ENCODE measurements at places on chromosomes 2 and 18.
A peak's percentile ranks its signal among the peaks of the same experiment; 100 is the strongest.

DNA sequence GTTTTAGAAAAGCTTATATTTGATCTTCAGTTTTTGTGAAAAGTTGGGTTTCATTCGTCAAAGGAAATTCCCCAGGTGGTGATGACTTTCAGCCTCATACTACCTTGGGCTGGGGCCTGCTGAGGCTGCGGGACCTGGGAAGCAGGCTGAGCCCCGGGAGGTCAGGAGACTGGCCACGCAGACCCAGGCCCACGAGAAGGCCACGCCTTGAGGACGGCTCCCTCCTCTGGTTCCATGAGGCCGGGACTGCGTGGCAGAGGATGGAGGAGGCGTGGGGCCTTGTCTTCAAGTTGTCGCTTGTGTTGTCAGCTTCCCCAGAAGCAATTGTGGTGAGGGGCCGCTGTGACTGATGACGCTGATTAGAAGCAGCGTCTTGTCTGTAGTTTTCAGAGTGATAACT is 11.8 kb downstream of the CNDP2 start:
- H3K27ac ChIP-seq: no peak overlapping the region
- peaks cover 6% of the 10 kb centered on the region for H3K4me1 ChIP-seq
- peak; percentile 18 for DNase-seq
- peaks cover 97% of the 10 kb centered on the region for H3K36me3 ChIP-seq

DNA sequence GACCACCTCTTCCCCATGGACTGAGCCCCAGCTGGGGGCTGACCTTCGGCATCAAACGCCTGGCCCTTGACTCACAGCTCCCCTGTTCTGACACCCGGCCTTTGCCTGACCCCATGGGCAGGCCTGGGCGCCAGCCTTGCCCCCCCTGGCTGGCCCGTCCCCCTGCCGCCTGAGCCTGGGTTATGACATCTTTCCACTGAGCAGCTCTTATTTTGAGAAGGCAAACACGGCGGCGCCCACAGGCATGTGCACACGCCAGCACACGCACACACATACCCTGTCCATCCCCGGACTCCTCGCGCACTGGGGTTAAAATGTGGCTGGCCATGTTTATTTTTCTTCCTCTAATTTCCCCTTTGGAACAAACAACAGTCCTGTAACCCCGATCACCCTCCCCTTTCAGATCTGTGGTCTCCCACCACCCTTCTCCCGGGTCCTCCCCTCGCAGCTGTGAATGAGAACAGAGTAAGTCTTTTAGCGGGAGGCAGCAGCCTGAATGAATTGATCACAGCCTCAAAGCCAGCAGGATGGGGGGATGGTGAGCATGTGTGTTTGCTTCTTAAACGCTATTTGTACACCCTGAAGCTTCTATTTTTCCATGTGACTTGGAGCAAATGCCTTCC is 11.8 kb upstream of the ATOH8 start:
- H3K27ac ChIP-seq: peak overlapping the region; percentile 86
- H3K27me3 ChIP-seq: no peaks in the 10 kb centered on the region
- peaks cover 70% of the 10 kb centered on the region for H3K4me1 ChIP-seq
- no peaks in the 10 kb centered on the region for H3K36me3 ChIP-seq
- peak; percentile 68 for DNase-seq
- H3K4me3 ChIP-seq: no peak overlapping the region

GRCh38 chr2:127400533-127400896 is 12.7 kb upstream of the MAP3K2 start:
- H3K27me3 ChIP-seq: no peaks in the 10 kb centered on the region
- no peaks in the 10 kb centered on the region for H3K36me3 ChIP-seq
- no peak for DNase-seq
- no peak overlapping the region for H3K27ac ChIP-seq
- H3K4me1 ChIP-seq: peaks cover 17% of the 10 kb centered on the region
- no peak overlapping the region for H3K4me3 ChIP-seq

GRCh38 chr2:63484481-63484880 is 103.8 kb downstream of the WDPCP start:
- H3K27ac ChIP-seq: peak overlapping the region; percentile 3
- no peak for DNase-seq
- H3K27me3 ChIP-seq: no peaks in the 10 kb centered on the region
- no peaks in the 10 kb centered on the region for H3K36me3 ChIP-seq
- peaks cover 3% of the 10 kb centered on the region for H3K4me1 ChIP-seq
